T follicular helper cell (primary cell): ENCODE measurements at places on chromosomes 7 and 10.

DNA sequence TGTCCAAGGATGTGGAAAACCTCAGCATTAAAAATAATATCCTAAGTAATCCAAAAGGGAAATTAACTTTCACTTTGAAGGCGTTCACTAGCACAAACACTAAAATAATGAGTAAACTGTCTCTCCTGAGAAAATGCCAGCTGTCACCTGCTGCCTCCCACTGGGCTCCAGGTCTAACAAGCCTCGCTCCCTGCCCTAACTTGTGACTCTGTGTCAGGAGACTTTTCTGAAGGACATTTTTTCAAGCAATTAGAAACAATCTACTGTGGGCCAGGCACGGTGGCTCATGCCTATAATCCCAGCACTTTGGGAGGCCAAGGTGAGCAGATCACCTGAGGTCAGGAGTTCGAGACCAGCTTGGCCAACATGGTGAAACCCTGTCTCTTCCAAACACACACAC, 72.8 kb upstream of the GLCCI1 start:
- DNase-seq: no peak

- DNase-seq: no peak
Observed at GRCh38 chr10:36448760-36449691, 676.4 kb upstream of the ANKRD30A start.

DNA sequence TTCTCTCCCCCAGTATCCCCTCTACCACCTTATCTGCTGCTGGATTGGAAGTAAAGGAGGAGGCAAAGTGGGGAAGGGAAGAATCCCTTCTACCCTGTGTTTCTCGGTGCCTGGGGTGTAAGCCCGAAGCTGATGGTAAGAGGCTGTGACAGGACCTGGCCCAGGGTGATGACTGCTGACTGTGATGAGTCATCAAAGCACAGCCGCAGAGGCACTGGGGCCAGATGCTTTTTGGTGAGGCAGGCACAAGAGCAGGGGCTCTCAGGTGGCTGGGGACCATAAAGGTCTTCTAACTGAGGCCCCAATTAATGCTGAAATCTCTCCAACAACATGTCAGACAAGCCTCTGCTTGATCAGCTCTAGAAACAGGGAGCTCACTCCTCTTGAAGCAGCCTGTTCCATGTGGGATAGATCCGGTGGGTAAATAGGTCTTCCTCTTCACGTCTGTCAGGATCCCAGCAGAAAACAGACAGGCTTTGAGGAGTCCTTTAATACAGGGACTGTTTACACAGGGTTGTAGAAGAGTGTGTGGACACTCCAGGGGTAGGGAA, 86.1 kb upstream of the PCBD1 start:
- no peak for DNase-seq

- no peak for DNase-seq
Observed at GRCh38 chr7:137658190-137658900, 188.4 kb downstream of the DGKI start.

DNA sequence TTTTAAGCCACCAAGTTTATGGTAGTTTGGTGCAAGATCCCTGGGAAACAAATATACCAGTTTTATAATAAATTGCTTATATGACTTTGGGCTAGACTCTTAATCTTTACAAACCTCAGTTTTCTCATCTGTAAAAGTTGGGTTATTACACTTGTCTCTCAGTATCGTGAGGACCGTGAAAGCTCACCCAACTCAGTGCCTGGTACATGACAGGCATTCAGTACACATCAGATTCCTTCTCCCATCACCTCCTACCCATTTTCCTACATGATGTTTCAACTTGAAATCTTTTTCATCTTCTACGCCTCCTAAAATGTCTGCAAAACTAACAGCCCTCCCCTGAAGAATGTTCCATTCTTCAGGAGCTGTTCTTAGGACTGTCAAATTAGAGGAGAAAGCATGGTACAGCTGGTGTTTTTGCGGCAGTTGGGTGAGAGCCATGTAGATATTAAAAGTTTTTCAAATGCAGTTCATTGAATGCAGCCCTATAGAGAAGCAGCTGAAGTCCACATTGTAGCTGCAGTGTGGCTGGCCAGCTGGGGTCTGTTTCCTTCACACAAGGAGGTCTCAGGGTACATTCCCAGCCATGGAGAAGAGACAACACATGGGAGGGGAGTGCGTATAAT, 812.8 kb downstream of the LRMDA start:
- no peak for DNase-seq

DNA sequence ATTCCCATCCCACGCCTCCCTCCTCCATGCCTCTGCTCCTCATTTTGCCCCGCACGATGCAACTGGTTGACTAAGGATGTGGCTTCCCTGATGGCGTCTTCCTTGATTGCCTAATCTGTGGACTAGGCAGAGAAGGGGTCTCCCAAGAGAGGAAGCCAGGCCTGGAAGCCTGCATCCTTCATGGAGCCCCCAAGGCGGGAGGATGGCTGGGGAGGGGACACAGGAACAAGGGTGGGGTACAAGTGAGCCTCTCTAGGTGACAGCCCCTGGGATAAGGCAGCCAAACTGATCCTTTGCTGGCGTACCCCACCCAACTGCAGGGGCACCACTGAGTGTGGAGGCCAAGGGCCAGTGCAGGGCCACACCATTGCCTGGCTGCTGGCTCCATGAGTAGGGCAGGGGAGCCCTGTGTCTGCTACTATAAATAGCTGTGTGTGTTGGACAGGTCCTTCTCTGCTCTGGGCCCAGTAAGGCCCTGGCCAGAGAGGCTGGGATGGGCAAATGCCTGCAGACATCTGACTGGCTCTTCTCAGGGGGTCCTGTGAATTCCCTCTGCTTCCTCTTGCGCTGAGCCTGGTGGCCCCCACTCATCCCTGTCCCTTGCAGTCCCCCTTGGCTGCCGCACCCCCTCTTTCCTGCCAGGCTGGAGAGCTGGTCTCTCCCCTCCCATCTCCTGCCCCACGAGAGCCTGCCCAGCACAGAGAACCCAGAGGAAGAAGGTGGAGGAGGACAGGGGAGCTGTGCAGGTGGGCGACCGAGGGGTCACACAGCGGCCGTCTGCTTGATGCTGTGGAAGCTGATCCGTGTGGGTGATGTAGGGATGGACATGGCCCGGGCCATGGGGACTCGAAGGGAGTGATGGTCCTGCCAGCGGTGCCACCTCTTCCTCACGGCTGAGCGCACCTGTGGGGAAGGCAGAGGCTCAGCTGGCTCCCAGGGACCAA, 29.3 kb downstream of the CRHR2 start:
- no peak for DNase-seq

DNA sequence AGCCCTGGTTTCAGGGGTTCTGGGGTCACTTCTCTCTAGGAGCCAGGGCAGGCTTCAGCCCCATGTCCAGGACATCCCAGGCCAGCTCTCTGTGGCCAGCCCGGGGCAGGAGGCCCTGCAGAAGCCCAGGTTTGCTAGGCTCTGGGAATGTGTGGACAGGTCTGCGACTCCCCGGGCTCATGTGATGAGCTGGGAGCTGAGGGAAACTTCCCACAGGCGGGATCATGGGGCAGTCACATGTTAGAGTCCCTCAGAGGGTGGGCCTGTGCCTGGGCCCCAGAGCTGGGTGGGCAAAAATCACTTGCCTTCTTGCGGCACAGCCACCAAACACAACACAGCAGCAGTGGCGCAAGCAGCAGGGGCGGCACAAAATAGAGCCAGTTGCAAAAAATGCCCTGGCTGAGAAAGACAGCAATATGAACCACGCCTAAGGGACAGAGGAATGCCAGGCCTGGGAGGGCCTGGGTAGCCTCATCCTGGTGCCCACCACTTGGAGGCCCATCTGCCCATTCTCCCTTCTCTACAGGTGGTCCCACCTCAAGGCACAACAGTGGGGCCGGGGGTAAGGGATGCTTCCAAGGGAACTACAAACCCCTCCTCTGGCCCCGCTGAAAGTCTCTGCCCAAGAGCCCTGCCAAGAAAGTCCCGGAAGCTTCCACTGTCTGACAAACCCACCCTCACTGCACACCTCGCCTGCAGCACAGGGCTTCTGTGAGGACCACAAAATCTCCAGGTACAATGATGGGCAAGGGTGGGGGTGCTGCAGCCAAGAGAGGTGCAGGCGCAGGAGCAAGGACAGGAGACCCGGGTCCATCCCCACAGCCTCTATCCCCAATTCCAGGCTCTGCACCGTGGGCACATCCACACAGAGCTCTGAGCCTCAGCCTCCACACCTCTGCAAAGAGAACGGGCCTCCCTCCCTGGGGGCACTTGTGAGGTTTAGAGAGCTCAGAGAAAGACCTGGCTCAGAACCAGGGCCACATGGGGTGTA, 34.6 kb upstream of the ANTXRL start:
- no peak for DNase-seq

GRCh38 chr7:90345595-90346335, 751 bp upstream of the GTPBP10 start:
- DNase-seq: no peak

GRCh38 chr10:131960631-131961046, 21.1 kb downstream of the BNIP3 start:
- no peak for DNase-seq

DNA sequence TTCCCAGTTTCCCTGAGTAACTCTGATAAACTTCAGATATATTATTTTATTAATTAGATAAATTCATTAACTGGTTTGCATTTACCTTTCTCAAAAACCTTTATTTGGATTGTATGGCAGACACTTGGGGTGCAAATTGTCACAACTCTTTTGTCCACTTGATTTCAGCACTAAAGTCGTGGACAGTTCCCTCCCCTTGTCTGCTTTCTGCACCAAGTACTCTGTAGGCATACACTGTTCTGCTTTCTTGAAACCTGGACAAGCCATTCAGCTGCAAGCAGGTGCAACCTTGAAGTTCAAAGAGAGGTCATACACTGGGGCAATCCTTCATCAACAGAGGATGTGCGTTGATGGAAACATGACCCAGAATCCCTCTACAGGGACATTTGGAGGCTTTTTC, 162.9 kb downstream of the ARL5B start:
- DNase-seq: no peak

- no peak for DNase-seq
Observed at GRCh38 chr10:69065406-69066361, 22.2 kb upstream of the SRGN start.

DNA sequence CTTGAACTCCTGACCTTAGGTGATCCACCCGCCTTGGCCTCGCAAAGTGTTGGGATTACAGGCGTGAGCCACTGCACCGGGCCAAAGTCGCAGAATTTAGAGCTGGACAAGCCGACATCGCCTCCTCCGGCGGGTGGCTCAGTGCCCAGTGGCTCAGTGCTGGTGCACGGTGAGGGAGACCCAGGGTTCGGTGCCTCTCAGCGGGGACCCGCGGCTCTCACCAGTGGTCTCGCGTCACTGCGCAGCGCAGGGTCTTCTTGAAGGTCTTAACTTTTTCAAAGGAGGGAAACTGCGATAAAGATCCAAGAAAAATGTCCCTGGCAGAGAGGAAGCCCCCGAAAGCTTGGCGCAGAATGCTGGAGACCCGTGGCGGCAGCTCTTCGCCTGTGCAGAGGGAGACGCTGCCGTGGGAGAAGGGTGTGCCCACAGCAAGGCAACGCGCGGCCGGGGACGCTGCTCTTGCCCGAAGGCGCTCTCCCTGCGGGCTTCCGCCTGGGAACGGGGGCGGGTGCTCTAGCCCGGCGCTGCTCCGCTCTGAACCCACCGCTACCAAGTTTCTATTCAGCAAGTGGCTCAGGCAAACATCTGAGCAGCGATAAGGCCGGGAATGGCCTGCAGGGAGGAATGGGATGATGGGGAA, 324.3 kb downstream of the DNAJB6 start:
- DNase-seq: no peak

- no peak for DNase-seq
Observed at GRCh38 chr10:51228714-51229100, 154.4 kb downstream of the PRKG1 start.

GRCh38 chr7:477626-478220, 41.9 kb downstream of the PDGFA start:
- no peak for DNase-seq

- no peak for DNase-seq
Observed at GRCh38 chr10:34539533-34540315, 275.4 kb downstream of the PARD3 start.

DNA sequence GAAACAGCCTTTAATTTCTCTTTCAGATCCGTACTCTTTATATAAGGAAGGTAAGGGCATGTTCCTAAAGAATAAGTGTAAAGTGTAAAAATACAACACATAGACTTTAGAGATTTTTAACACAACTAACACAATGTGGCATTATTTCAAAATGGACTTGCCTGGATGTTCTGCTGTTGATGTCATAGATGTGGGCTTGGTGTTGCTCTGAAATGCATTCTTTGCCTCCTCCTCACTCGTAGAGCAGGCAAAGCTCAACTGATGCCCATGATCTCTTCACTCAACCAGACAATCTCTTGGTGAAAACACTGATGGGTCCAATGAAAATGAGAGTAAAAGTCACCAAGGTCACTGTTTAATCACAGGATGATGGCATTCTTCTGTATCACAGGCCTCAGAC, 174.2 kb upstream of the TCERG1L start:
- no peak for DNase-seq

- no peak for DNase-seq
Observed at GRCh38 chr7:67716729-67717128, 720.1 kb downstream of the TYW1 start.

GRCh38 chr7:617614-618538, 98.2 kb upstream of the PDGFA start:
- DNase-seq: no peak

- DNase-seq: no peak
Observed at GRCh38 chr10:29313071-29313470, 24.2 kb downstream of the LYZL1 start.

DNA sequence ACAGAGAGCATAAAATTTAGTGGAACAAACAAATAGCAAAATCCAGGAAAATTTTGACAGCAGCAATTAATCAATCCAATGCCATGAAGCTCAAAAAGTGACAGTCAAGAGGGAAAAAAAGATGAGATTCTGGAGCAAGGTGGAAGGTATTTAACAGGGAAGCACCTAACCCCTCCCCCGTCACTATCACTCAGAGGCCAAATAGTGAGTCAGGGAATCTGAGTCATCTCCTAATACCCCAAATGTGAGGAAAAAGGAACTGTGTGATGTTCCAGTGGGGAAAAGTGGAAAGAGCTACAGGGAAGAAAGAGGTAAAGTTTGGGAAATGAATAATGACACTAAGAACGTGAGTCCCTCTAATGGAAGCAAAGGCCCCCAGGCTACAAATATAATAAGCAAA, 113.2 kb upstream of the PHF14 start:
- DNase-seq: no peak

DNA sequence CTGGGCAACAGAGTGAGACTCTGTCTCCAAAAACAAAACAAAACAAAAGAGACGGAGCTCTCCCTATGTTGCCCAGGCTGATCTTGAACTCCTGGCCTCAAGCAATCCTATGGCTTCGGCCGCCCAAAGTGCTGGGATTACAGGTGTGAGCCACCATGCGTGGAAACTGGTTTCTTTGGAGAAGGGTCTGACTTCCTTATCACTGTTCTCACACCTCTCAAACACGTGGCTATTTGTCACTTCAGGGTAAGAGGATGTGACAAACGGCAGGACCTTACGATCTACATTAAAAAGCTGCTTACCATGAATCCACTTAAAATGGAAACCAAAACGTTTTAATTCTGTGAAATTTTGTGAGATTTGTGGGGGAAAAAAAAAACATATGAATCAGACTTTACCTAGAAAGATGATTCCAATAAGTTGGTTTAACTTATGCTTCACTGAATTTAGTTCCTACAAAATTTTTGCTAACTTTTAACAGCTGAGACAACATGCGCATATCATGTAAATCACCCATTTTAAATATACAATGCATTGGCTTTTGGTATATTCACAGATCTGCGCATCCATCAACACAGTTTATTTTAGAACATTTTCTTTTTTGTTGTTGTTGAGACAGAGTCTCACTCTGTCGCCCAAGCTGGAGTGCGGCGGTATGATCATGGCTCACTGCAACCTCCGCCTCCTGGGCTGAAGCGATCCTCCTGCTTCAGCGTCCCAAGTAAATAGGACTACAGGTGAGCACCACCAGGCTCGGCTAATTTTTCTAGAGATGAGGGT, 18.7 kb upstream of the FOXK1 start:
- DNase-seq: no peak
